ENCODE measurements at places on chromosomes 1 and 21.

DNA sequence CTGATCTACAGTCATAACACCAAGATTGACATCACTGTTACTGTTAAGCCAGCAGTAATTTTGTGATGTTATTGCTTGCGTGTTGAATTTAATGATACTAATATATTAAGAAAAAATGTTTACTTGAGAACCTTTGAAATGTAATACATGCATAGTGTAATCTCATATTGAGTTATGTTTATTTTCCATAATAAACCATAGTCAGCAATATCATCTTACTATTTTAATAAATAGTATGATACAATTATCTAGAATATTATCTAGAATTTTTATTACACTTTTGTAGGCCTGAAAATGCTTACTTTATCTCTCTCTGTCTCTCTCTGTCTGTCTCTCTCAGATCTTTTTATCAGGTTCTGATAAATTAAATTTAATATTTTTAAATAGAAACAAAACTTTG is 843.1 kb downstream of the KCNT2 start:
- no peak for ATAC-seq

DNA sequence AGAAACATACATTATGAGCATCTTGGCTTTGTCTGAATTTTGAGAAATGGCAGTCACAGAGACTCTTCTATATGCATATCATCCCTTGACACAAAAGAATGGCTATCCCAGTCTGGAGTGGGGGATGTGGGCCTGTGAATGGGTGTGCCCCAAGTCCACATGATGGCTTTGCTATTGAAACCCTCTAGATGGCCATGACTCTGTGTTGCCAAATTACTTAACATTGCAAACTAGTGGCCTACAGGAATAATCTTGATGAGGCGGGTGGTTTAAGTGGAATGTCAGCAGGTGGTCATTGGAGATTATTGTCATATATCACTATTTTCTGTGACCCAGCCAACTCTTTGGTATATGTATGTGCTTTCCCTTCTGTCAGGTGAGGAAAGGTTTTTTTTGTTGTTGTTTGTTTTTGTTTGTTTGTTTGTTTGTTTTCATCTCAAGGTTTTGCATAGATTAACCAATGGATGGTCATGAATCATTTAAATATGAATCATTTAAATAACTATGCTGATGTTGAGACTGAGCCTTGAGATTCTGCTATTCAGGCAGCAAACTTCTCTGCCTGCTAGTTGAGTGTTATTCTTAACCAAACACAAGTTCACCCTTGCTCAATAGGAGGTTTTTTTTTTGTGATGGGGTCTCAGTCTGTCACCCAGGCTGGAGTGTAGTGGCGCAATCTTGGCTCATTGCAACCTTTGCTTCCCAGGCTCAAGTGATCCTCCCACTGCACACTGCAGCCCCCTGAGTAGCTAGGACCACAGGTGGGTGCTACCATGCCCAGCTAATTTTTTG is 103.0 kb downstream of the NOS1AP start:
- no peak for ATAC-seq

DNA sequence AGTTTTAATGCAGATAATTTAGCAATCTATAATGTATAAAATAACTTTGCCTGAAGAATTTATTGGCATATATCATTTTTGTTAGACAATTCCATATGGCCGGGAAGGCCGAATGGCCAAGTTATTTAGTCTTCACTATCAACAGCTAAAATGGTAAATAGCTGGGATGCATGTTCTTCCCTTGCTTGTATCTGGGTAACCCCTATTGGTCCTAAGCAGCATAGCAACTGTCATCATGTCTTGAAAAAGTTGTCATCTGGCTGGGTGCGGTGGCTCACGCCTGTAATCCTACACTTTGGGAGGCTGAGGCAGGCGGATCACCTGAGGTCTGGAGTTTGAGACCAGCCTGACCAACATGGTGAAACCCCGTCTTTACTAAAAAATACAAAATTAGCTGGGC is 340.0 kb upstream of the DPYD start:
- no peak for ATAC-seq

DNA sequence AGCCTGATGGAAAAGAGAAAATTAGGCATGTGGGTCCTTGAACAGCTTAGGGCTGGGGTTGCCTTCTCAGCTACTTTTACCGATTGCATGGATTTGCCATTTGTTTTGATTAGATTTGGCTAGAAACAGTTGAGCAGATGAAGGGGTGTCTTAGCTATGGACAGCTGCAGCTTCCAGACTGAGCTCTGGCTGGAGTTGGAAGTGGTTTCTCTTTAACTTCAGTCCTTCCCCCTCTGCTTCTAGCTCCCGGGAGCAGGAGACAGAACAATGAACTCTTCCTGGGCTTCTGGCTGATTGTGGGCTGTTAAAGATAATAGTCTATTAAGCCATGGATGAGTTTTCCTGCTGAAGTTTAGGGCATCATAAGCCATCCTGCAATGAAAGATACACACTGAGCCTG is 50.7 kb downstream of the UBE2T start:
- ATAC-seq: no peak

DNA sequence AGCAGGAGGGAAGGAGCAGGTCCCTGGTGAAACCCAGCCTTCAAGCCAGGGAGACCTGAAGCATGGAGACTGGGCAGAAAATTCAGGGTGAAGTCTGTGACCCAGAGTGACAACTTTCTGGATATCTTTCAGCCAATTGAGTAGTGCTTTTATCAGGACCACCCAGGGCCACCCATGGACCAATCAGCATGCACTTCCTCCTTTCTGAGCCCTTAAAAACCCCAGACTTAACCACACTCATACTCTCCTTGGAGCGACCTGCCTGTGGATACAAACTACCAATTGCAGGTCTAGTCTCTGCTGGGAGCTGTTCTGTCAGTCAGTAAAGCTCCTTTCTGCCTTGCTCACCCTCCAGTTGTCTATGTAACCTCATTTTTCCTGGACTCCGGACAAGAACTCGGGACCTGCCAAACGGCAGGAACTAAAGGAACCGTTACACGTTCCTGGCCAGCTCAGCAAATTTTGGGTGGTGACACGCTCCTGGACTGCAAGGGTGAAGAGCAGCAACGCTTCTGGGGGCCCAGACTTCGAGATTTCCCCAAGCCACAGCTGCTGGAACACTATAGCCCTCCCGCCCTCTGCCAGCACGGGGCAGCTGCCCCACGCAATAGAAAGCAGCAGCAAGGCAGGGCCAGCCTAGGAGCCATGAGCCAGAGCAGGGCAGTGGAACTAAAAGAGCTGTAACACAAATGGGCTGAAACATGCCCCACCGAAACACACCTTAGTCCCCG is 1183.4 kb downstream of the AMY1C start:
- ATAC-seq: no peak
